ENCODE measurements at places on chromosomes 5 and 9. TPM values are rescaled to one million over a fixed set of nuclear protein-coding genes. Genes with fewer than 3 reads are reported as not detected.

Gene C9orf153
- not detected for total RNA-seq

Gene ALDH1A1
- total RNA-seq = 450 TPM

Gene PCDHGA2
- 2.6 TPM for total RNA-seq

Gene GFI1B
- total RNA-seq = 0.32 TPM

Gene IL9
- total RNA-seq = not detected

Gene NUTM2G
- total RNA-seq = not detected

Gene CATSPER3
- not detected for total RNA-seq

Gene IARS1
- 377 TPM for total RNA-seq
